ENCODE measurements at places on chromosomes 7 and 10.

DNA sequence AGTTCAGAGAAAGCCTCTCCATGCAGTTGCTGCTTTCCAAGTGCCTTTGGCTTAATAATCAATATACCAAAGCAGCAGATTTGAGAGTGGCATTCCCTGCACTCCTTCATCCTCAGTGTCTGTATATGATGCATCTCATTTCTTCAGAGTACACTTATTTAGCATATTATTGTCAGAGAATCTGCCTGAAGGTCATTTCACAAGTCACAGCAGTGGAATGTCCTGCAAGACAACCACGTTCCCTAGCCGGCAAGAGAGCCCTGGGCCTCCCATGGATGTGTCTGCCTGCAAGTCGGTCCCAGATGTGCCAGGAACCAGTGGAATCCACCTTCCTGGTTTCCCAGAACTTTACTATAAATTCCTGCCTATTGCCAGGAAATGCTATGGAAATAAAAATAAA, 289.4 kb upstream of the IGFBP3 start:
- no peak for DNase-seq

GRCh38 chr10:85433248-85433647, 933.3 kb downstream of the GRID1 start:
- DNase-seq: no peak

DNA sequence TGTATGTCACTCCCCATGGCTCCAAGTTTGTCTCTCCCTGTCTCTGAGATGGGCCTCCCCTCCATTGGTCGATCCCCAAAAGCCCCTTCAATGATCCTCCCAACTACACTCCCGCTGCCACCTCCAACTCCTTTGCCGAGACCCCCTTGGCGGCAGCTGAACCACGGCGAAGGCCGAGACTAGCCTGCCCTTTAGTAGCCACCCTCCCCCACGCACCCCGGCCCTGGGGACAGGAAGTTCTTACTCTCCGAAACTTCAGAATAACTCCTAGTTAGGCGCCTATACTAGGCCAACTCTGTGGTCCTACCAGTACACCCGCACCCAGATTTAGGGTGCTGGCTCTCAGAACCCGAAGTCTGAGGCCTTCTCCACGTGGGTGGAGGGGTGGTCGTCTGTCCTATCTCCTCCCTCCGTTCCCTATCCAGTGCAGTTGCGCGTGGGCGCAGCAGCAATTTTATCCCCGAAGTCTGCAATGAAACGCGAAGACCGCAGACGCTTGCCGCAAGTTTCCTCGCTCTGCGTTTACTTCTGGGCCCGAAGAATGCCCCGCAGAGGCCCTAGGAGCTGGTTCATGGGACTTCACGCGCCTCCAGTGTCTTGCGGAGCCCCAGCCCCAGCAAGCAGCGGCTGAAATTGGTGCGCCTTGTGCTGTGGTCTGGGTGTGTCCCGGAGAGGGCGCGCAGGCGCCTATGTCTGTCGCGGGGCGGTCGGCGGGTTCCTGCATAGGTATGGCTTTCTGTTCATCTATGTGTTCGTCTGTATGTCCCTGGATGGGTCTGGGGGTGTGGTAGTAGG, 82.6 kb upstream of the SLF2 start:
- no peak for DNase-seq

DNA sequence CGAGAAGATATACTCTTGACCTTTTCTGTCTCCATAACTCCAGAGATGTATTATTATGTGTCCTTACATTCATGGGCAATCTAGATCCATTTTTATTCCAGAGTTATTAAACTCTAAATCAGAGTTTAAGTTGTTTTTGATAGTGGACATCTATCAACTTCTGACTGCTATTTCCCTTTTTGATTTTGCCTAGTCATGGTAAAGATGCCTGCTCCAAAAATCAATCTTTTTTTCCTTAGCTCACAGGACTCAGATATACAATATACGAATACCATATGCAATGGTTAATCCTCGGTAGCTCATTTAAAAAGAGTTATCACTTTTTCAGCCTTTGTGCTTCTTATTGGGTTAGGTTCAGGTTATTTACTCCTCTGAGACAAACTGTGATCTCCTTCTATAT, 15.8 kb upstream of the ZEB1 start:
- no peak for DNase-seq

DNA sequence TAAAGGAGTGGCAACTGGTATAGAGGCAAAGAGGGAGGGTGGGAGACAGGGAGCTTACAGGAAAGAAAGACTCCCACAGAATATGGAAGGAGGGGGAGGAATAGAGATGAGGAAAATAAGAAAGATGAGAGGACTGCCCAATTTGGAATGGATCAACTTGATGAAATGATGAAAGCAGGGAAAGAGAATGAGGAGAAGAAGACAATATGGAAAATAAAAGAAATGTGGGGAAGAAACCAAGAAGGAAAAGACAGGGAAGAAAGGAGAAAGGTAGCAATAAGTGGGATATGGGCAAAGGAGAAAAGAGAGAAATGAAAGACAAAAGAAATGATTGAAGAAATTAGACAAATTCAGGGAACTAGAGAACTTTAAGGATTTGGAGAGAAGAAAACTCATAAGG, 3.0 kb downstream of the KEL start:
- no peak for DNase-seq

- DNase-seq: no peak
Measured at GRCh38 chr10:63383141-63383540, 82.6 kb downstream of the JMJD1C start.

DNA sequence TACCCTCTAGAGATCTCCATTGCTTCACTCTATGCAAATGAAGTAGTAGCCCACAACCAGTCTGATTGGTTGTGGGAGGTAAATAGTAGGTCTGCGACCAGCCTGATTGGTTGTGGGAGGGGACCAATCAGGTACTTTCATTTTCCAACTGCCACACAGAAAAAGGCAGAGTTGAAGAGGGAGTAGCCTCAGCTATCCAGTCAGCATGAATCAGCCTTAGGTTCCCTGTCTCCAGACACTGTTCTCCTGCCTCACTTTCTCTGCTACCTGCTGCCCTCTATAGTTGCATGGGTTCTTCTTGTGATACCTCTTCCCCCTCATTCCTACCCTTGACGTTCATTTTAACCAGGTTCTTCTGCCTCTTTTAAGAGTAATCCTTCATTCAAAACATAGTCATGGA, 114.5 kb upstream of the LYZL1 start:
- DNase-seq: no peak

DNA sequence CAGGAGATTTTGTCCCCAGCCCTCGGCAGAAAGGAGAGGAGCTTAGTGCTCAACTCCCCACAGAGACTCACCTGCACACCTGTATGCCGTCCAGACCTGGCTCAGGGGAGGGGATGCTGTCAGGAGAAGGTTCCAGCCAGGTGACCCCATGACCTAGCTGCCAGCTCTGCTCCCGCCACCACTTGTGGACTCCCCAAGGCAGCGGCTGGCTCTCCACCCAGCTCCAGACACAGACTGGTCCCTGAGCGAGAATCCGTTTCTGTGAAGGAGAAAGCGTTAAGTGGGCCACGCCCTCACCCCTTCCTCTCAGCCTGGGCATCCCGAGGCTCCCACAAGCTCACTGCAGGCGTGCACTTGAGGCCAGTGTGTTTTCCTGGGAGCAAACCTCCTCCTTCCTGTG, 76.4 kb downstream of the RGS10 start:
- no peak for DNase-seq

DNA sequence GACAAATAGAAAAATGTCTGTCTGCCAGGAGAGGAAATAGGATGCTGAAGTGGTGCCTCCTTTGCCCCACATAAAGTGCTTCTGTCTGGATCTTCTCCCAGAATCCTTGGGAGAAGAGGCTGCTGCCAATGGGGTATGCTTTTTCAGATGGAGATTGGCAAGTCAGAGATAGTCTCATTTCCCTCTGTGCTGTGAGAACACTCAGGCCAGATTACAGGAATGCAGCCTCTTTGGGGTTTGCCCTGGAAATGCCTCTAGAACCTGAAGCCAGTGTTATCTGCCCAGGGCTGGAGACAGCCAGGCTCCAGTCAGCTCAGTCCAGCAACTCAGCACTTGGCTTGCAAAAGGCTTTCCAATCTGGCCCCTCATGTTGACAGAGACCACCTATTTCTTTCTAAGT, 119.1 kb upstream of the PHYHIPL start:
- no peak for DNase-seq

DNA sequence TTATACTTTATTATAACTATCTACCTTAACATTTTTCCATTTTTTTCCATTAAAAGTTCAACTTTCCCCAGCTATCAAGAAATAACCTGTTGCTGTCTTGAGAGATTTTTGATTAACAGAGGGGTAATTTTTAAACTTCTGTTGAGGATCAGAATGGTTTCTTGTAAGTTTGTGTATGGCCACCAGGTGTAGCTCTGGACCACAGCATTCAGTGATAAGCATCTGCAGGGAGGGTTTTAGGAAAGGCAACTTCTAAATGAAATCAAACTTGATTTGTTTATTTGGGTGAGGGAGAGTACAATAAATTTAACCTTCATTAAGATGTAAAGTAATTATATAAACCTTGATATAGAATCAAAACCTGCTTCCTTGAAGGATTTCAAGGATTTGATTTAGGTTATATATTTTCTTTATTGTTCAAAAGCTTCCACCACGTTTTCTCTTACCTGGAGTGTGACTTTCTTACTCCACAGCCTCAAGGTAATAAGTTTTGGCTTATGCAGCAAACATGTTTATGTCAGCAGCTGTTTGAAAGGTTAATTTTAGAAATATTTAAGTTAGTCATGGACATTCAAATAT, 153.3 kb downstream of the STK31 start:
- DNase-seq: peak; percentile 7

- no peak for DNase-seq
Measured at GRCh38 chr7:5363729-5364128, 59.9 kb downstream of the TNRC18 start.

DNA sequence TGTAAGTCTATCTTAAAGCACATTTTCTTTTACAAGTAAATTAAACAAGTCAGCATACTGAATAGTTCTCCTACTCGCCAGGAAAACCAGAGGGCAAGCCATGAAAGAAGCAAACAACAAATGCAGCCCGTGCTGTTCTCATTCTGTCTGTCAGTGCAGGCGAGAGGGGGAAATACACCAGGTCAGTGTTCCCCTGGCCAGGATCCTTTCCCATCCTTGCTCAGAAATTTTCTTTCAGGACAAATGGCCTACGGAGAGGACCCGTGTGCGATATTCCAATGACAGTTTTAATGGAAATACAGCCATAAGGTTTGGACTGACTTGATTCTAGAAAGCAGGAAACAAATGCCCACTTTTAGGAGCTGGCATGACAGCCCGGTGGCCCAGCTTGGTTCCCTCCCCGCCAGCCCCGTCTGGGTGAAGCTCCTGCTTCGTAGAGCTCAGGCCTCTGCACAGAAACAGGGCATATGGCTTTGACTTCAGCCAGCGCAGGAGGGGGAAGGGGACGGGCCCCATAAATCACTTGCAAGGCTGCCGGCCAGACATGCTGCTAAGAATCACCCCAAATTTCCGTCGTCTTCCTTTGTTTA, 67.8 kb downstream of the FRMD4A start:
- DNase-seq: no peak

GRCh38 chr7:75758491-75758890, 13.5 kb downstream of the CCL26 start:
- no peak for DNase-seq

- DNase-seq: no peak
Measured at GRCh38 chr10:119139464-119140067, 25.9 kb downstream of the SFXN4 start.

- DNase-seq: no peak
Measured at GRCh38 chr7:37657816-37658215, 25.8 kb upstream of the GPR141 start.

DNA sequence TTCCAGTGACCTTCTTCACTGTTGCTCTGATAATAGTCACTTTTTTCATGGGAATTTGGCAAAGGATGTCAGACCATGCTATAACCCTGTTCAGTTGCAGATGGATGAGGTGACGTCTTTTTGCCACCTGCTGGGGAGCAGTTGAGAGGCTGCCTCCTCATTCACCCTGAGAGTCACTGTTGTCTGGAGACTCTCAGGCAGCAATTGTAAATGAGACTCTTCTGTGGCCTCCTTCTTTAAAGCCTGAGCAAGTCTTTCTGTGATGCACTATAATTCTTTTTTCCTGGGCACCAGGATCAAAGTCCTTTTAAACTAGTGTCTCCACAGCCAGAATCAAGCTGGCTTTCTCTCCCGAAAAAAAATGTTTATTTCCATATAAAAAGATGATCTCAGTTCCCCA, 345.1 kb downstream of the ARL4A start:
- DNase-seq: peak; percentile 5

DNA sequence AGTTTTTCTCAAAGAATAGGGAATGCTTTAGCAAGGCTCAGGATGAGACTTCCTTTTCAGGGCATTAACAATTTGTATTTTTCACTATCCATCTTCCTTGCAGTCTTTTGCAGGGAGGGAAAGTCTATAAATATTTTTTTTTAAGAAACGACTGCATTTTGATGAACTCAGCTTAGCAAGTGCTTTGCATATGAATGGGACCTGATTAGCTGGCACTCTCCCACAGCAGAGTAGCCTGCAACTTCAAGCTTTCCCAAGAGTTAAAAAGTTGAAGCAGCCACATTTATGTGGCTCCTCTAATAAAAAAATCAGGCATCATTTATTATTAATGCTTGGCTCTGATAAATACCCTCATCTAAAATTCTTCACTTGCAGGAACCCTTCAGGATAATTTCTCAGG, 134.0 kb downstream of the GRID1 start:
- no peak for DNase-seq

DNA sequence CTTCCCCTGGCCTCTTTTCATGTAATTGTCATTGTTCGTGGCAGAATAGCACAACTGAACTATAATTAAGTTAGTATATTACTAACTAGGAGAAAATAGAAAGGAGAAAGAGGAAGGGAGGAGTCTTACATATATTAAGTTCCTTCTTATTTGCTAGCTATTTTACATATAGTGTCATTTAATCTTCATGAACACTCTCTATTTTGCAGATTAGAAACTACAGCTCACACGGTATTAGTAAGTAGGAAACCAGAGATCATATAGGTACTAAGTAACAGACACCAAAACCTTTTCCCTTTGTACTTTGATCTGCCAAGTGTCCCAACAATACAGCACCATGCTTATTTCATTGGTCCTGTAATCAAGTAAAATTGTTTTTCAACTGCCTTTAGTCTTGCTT, 202.4 kb upstream of the HPS1 start:
- DNase-seq: no peak

DNA sequence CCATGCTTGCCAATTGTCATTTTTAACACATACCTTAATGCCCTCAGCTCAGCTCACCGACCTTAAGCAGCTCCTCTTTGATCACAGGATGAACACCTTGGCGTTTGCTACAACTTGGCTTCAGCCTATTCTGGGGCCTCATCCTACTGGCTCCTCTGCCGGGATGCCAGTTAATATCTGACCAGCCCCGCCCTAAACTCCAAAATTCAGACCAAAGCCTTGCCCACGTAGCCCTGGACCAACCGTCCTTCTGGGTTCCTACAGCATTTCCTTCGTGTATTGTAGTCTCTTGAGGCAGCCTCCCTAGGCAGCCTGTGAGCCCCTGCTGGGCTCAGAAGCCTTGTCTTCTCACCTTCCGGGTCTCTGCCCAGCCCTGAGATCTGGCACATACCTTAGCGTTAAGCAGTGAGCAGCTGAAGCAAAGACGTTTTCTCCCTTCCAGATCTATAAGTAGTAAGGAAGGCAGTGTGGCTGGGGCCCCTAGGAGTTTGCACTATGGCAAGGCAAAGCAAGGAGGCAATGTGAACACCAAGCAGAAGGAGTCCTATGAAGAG, 836 bp downstream of the ENO4 start:
- DNase-seq: no peak

GRCh38 chr7:139748373-139748765, 29.4 kb downstream of the HIPK2 start:
- no peak for DNase-seq

Measured in NCI-H1694 (cell line).